NCI-H1694 (cell line): ENCODE measurements at places on chromosomes 2 and 18.
A peak's percentile ranks its signal among the peaks of the same experiment; 100 is the strongest.

DNA sequence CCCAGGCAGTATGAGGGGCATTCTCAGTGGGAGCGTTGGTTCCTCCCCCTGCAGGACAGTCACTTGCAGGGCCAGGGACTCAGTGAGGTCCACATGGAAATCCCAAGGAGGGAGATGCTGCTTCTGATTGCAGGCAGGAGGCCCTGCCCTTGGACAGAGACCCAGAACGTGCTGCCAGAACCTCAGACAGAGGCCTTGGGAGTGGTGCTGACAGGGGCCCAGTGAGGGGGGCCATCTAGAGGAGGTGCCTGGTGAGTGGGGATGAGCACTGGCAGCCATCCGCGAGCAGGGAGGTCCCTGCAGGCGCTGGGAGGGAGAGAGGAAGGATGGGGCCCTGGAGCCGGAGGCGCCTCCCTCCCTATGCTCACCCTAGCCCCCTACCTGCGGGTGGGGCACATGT is 133.1 kb downstream of the DYSF start:
- no peak for DNase-seq

GRCh38 chr2:108243566-108243965 is 3.8 kb downstream of the SULT1C3 start:
- no peak for DNase-seq

GRCh38 chr2:189221811-189222467 is 42.4 kb upstream of the COL5A2 start:
- no peak for DNase-seq

- no peak for DNase-seq
These were observed 80.8 kb upstream of the CERS6 start for GRCh38 chr2:168375195-168375798.

DNA sequence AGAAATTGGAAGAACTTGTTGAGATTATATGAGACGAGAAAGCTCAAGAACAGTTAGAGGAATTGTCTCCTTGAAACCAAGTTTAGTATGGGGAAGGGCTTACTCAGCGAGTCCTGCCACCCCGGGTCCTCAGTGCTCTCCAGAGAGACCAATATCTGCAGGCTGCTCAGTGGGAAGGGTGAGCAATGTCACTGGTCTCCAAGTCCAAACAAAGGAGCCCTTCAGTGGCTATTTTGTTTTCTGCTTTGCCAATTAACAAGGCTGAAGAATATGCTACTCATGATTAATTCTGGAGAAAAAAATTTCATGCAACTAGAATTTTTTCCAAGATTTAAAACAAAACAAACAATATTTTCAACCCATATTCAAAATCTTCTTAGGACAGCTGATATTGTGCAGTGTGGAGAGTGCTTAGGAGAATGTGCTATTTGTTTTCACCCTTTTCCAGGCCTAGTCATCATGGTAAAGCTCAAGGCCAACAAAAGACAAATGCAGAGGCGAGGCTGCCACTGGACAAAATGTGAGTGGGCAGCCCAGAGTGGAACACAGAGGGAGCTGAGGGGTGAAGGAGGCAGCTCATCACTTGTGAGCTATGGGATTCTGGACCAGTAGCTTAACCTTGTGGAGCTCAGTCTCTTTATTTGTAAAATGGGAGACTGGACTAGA is 83.8 kb upstream of the TMEM17 start:
- DNase-seq = no peak

DNA sequence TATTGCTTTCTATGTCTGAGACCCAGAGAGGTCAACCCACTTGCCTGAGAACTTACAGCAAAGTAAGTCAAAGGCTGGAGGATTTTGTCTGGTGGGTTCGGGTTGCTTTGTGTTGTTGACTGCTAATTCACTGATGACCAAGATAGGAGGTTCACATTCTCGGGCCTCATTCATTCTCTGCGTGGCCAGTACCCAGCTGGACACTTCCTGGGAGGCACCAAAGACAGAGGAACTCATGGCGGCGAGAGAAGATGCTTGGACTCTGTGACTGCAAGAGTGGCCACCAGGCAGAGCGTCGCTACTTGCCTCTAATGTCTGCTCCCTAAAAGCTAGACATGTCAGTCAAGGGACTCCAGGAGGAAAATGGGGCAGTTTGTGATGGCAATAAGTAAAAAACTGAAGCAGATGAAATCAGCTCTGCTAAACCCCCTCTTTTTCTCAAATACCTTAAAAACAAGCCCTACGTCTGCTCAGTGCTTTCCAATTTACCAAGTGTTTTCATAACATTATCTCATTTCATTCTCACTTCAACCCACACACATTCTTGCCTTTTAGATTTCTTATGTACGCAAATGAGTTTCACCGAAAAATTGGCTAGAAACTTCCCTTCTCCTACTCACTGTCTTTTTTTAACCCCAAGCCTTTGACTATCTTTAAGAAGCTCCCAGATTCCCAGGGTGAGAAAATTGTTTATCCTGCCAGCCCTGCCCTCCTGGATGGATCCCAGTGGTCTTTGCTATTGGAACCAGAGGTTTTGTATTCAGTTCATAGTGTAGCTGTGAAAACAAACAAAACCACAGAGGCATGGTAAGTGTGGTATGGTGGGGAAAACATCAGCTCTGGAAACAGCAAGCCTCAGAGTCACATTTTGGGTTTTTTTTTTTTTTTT is 4.9 kb upstream of the LBH start:
- no peak for DNase-seq

DNA sequence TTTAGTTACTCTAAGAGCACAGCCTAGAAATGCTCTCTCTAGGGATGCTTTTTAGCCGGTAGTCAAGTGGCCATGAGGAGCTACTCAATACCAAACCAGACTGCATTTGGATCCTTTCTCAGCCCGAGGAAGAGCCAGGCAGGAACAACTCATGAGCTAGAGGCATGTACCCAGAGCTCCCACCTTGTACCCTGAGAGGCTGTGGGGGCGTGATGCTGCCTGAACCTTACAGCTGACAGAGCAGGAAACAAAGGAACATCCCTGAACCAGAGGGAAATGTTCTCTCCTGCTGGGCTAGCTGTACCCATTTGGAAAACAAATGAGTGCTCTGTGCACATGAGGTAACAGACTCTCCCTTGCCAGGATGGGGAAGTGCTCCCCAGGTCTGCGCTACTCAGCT is 131.6 kb downstream of the OSR1 start:
- no peak for DNase-seq

DNA sequence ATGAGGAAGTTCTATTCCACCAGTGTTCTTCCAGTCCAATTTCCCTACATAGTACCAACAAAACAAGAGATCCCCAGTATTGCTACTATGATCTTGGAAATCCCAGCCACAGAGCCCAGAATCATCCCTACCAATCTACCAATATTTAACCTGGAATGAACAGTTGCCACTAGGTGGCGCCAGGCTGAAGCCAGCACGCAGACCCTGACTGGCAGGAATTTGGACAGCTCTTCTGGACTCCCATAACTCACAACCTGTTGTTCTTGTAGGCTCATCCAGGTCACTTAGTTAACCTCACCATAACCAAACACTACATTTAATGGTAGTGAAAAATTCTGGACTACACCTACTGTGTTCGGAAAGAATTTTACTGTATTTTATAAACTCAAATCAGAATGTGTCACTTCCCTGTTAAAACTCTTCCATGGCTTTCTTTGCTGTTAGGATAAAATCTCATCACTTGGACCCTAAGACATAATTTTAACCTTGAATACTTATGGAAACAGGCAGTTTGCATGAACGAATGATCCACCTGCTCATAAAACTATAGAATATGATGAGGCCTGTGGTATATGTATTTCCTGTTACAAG is 59.8 kb upstream of the SLC38A11 start:
- peak; percentile 40 for DNase-seq

DNA sequence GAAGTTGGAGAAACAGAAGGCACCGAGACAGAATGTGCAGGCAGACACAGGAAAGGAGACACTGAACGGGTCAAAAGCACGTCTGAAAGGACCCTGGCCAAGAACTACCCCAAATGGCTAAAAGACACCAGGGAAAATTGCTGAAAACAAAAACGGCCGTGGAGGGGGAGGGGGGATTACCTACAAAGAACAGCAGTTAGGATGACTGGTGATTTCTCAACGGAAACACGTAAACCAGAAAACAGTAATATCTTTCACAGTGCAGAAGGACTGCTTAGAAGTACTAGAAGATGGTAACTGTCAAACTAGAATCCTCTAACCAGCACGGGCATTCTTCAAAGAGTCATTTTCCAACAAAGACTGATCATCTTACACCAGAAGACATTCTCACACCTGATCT is 142.6 kb downstream of the HDAC4 start:
- no peak for DNase-seq

DNA sequence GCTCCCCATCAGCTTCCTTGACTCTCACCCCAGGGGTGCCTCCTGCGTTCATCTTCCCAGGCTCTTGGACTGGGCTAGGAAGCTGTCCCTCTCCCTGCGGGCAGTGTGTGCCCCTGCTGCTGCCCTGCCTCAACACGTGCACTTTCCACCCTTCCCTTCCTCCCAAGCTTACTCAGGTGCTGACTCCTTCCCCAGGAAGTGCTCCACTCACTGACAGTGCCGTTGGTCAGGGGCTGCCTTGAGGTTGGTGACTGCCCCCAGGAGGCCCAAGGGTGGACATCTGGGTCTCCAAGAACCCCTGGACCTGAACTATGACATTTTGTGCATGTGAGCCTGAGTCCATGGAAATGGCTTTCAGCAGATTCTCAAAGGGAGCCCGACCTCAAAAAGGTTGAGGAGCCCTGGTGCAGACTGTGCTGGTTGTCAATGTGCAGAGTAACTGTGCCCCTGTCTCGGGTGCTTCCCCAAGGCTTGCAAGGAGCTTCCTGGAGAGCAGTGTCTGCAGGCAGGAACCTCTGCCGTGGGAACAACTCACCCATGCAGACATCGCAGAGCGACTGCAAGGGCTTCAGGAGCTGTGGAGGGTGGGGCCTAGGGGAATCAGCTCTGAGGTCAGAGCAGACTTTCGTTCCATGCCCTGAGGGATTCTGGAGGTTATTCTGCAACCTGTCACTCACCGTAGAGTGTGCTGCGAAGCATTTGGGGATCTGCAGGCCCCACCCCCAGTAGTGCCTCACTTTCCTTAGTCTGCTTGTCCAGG is 116.5 kb upstream of the MCFD2 start:
- no peak for DNase-seq

DNA sequence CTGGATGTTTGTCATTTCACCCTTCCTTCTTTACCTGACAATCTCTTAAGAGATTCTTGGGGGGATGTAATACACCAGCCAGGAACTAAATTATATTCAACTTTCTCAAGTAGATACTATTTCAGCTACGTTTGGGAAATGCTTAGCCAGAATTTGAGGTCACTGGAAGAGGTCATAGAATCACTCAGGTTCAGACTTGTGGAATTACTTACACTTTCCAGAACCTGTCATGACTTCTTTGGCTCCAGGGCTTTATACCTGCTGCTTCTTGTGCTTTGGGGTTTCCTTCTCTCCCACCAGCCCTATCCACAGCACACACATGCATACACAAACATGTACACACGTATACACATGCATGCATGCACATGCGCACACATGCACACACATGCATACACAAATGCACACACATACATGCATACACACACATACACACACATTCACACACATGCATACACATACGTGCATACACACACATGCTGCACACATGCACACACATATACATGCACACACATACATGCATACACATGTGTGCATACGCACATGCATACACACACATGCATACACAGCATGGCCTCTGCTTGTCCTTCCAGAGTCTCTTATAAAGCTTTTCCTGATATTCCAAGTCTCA is 23.5 kb upstream of the ANXA4 start:
- no peak for DNase-seq

GRCh38 chr2:46666044-46666679 is 186.8 kb downstream of the TMEM247 start:
- no peak for DNase-seq

GRCh38 chr2:175624785-175625184 is 377.3 kb downstream of the LNPK start:
- DNase-seq = no peak

GRCh38 chr2:191316246-191316994 is 71.2 kb downstream of the MYO1B start:
- DNase-seq = no peak

DNA sequence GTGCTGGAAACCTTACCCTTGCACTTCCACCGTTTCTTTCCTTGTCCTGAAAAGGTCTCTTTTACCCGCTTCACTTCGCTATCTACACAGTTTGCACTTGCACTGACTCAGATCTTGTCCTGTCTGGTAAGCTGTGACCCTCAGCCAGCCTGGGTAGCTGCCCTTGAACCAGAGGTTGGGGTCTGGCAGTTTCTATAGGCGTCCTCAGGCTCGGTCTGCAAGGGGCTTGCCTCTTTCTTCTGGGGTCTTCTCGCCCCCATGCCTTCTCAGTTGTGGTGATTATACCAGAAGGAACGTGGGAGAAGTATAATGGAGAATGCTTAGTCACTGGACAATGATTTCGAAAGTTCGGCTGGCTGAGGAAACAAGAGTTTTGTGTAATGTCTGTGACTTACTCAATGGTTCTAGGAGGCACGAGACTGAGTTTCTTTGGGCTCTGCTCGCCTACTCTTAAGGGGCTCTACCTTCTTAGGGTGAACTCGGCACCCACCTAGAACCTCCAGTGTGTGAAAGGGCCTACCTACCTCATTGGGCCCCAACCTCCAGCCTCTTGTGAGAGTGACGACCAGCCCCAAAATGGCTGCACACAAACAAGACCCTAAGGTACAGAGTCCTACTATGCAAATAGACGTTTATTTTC is 6.9 kb upstream of the STAT1 start:
- no peak for DNase-seq

DNA sequence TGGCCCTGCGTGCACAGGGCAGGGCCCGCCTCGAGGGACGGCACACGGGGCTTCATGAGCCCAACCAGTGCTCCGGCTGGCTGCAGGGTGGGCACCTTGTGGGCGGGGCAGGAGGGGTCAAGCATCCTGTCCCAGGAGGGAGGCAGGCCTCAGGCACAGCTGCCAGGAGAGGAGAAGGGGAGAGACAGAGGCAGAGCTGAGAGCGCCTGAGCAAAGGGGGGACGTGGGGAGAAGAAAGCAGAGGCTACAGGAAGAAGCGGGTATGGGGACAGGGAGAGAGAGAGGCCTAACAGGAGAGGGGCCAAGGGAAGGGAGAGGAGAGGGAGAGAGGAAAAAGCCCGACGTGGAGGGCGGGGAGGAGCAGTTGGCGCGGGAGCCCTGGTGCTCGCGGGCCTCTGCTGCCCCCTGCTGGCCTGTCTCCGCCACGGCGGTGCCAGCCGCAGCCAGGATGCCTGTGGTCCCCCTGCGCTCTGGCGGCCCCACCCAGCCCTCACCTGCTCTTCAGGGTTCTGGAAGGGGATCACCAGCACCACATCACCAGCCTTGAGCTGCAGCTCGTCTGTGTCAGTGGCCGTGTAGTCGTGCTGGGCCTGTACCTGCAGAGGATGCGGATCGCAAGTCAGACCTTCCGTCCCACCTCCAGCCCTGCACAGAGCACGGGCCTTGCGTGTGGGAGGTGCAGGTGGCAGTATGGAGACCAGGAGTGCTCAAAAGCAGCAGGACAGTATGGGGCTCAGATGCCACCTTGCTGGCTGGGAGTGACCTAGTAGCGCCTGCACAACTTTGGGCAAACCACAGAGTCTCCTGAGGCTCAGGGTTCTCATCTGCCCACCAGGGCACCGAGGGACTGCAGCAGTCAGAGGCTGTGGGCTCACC is 56.8 kb downstream of the BIN1 start:
- DNase-seq = peak; percentile 42
